ENCODE measurements at places on chromosomes 1 and 21.

DNA sequence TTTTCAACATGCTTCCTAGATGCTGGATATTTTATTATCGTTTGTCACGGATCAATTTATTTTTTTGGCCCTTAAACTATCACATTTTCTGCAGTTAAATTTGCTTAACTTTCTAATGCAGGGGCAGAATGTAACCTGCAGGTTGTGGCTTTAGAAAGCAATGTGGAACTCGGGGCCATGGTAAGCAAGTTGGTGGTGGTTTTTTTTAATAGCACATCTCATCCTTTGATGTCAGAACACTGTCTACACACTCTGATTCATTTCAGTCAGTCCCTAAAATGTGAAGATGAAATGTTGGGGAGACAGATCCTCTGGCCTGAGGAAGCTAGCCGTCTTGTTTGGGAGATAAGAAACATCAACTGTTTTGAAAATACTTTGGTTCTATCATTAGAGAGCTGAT, 89.5 kb downstream of the GALNT2 start:
- DNase-seq, result no peak

GRCh38 chr1:48022306-48022705, 25.1 kb upstream of the TRABD2B start:
- no peak for DNase-seq

DNA sequence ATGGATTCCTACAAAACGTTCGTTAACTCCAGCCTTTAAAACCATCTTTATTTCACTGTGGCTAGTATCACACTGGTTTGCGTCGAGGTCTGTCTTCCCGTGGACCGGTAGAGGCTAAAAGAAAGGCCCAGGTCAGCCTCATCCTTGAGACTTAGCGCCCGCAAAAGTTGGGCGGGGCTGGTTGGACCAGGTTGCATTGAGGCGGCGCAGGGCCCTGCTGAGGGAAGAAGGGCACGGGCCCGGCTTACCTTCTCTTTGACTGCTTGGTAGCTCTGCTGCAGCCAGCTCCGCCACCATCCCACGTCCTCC, 455 bp downstream of the BSDC1 start:
- DNase-seq, result no peak

GRCh38 chr1:181425566-181425965, 57.8 kb upstream of the CACNA1E start:
- no peak for DNase-seq

DNA sequence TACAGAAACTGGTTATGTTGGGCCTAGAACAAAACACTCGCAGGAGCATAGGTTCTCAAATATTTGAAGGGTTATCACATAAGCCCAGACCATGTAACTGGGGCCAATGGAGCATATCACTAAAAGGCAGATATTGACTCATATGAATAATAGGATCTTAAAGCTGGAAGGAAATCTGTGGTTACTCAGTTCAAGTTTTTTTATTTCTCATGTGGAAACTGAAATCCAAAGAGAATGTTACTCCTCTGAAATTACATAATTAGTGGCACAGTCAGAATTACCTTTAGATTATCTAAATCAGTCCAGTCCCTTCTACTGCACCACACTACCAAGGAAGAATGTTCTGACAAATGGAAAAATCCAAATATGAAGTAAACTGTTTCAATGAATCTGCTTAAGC, 12.0 kb downstream of the SLAMF8 start:
- no peak for DNase-seq

All from NCI-H446 (cell line).